SHP77 (cell line): ENCODE measurements at places on chromosomes 6 and 20.

GRCh38 chr20:22339091-22339881, 245.1 kb downstream of the FOXA2 start:
- DNase-seq, result peak; percentile 91

DNA sequence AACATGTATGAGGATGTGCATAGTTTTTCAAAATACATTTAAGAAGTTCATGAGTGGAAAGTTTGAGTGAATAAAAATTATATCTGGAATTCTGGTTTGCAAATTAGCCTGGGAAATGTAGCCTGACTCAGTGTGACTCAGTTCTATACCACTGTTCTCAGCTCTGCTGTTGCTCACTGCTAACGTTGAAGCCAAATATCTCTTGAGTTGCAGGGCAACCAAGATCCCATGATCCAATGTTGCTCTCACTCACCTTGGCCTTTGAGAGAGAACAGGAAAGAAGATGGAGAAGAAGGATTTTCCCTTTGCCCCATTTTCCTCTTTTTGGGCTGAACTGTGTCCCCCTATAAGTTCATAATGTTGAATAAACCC, 28.9 kb downstream of the PSMB9 start:
- no peak for DNase-seq

GRCh38 chr20:39047417-39047985, 85.4 kb downstream of the DHX35 start:
- DNase-seq, result no peak

- no peak for DNase-seq
Measured at GRCh38 chr20:13996265-13996664, 949 bp downstream of the MACROD2 start.

GRCh38 chr20:40111282-40111681, 577.8 kb downstream of the MAFB start:
- no peak for DNase-seq

GRCh38 chr20:50398821-50399554, 111.2 kb upstream of the PTPN1 start:
- DNase-seq, result no peak

GRCh38 chr6:25302151-25302550, 23.0 kb downstream of the CARMIL1 start:
- DNase-seq, result no peak

DNA sequence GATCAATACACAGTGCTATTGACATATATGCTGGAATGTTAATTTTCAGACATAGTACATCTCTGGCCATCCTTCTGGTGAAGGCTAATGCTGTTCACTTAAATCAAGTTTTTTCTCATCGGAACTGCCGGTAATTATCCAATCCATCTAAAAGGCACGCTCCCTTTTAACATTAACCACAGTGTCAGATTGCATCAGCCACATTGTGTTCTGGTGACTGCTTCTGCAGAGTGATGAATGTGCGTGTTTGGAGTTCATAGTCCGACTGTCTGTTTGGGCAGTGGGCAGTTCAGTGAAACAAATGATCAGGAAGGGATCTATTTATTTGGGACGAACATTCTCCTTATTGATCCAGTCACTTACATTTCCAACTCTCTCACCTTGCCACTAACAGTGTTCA, 49.5 kb downstream of the SOBP start:
- DNase-seq, result peak; percentile 9
